ENCODE measurements at places on chromosomes 1 and 21. TPM values are rescaled to one million over a fixed set of nuclear protein-coding genes. Genes with fewer than 3 reads are reported as not detected.
A peak's percentile ranks its signal among the peaks of the same experiment; 100 is the strongest.

The KRTAP15-1 gene
- total RNA-seq, result not detected

The MFSD2A gene
- total RNA-seq, result 0.95 TPM

GRCh38 chr1:68339505-68339904 lies 107.2 kb upstream of the WLS start:
- DNase-seq, result no peak

DNA sequence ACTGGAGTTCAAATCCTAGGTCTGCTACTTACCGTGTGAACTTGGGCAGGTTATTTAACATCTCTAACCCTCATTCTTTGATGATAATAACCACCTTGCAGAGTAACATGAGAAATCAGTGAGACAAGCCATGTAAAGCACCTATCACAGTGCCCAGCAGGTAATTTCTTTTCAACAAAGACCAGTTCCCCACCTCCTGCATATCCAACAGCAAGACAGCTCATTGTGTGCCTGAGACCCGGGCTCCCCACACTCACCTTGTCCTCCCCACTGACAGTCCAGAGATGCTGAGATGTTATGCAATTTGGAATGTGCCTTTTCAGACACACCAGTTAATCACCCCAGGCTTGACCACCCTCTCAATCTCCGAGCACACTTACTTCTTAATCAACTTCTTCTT lies 367.6 kb upstream of the DAB1 start:
- no peak for DNase-seq

- DNase-seq, result no peak
Observed at GRCh38 chr1:20873311-20873710, 86.2 kb upstream of the HP1BP3 start.

GRCh38 chr1:79040424-79041082 lies 34.0 kb upstream of the ADGRL4 start:
- no peak for DNase-seq

The S100A7A gene
- not detected for total RNA-seq

DNA sequence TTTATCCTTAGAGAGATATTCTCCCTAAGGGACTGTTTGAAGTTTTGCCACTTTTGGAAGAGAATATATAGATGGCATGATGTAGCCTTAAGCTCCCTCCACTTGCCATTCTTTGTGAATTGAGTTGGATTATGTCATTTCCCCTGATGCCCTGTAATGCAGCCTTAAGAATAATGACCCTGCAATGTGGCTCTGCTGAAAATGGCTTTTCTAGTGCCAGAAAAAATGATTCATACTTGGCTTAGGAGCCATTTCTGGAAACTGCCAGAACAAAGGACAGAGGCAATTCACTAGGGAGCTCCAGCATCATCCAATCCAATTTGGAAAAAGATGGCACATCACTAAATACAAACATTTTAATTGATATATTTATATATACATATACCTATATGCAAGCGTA lies 265.3 kb downstream of the SPATA17 start:
- no peak for DNase-seq

The LRRC71 gene
- not detected for total RNA-seq

DNA sequence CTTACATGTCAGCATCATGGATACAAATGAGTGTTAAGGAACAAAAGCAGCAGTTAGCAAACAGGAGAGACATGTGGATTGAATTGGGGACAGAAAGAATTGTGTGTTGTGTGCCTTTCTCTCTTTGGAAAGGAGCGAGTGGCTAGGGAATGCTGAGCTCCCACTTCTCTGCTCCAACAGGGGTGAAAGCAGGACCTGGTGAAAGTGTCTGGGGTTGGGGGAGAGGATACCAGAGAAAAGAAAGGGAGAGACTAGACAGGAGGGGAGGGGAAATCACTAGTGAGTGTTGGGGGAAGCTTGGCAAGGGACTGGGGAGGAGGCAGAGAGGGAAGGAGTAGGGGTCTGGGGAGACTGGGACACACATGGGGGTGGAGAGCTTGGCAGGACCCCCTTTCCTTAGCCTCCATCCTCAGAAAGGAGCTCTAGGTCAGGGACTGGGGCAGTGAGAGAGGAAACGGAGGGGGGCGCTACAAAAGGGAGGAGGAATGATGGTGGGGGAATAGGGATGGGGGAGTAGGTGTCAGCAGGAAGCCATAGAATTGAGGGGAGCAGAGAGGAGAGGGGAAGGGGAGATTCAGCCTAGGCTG lies 2.2 kb downstream of the KIRREL1 start:
- no peak for DNase-seq

The PAX7 gene
- total RNA-seq, result not detected

DNA sequence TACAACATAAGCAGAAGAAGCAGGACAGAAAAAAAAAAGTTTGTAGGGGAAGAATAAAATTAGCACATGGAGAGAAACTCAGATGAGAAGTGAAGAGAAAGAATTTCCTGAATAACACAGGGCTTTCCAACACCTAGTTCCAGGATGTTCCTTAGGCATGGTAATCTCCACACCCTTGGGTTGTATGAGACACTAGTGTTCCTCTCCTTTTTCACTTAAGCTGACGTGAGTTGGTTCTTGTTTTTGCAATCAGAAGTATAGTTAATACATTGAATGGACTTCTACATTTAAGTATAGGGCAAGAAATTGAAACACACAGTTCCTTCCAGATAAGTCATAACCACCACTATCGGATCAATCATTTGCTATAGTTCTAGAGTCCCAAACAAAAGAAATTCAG lies 51.0 kb downstream of the LPAR3 start:
- no peak for DNase-seq

The RGL1 gene
- 16.3 TPM for total RNA-seq

- no peak for DNase-seq
Observed at GRCh38 chr1:221416723-221417122, 325.2 kb downstream of the DUSP10 start.

The SLC19A1 gene
- total RNA-seq, result 2.3 TPM

GRCh38 chr1:111474106-111474505 lies 322 bp downstream of the C1orf162 start:
- DNase-seq, result no peak

GRCh38 chr1:10720635-10721034 lies 75.8 kb downstream of the CASZ1 start:
- DNase-seq, result peak; percentile 39

GRCh38 chr1:100400404-100400803 lies 48.1 kb downstream of the CDC14A start:
- peak; percentile 66 for DNase-seq

The FCRL5 gene
- 0.32 TPM for total RNA-seq

The AK2 gene
- total RNA-seq, result 123 TPM

DNA sequence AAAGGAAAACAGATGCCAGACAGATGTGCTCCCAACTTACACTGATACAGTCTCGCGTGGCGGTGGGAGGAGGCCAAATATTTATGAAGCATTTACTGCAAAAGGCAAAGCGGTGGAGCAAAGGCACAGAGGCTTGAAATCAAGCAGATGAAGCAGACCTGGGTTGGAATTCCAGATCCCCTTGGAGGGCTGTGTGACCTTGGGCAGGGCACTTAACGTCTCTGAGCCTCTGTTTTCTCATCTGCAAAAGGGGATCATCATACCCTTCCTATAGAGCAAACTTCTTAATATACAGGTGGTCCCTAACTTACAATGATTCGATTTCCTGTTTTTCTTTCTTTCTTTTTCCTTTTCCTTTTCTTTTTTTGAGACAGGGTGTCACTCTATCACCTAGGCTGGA lies 54.1 kb downstream of the IGSF21 start:
- no peak for DNase-seq

DNA sequence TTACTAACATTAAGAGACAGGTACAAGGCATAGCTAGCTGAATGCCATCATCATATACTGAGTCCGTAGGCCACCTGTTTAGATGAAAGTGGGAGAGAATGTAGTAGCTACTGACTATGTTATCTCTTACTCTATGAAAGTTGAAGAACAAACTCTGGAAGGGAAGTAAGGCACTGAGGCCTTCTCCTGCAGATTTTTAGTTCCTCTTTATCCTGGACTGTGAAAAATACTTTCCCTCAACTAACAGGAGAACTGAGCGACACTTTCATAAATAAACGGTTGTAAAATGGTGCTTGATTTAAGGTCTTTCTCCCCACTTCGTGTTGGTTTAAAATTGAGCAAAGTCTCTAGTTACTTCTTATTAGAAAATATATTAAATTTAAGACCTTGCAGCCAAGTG lies 101.9 kb downstream of the FNBP1L start:
- DNase-seq, result no peak

The OR2AK2 gene
- total RNA-seq, result not detected

DNA sequence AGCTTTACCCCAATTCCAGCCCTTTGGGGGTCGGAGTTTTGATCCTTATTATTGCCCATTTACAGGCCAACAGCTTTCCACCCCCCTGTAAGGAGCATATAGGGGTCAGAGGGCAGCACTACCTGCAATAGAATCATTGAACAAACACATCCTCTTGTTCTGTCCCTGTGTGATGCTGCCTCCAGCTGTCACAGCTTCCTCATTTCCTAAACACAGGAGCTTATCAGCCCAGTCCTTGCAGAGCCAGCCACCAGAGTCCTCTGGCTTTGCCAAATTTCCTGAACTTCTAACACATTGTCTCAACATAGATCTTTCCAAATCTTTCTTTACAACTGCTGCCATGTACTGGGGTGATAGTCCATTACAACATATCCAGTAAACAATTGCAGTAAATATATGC lies 32.8 kb upstream of the PTBP2 start:
- DNase-seq, result no peak

GRCh38 chr1:229407206-229408026 lies 26.5 kb downstream of the ACTA1 start:
- DNase-seq, result no peak

DNA sequence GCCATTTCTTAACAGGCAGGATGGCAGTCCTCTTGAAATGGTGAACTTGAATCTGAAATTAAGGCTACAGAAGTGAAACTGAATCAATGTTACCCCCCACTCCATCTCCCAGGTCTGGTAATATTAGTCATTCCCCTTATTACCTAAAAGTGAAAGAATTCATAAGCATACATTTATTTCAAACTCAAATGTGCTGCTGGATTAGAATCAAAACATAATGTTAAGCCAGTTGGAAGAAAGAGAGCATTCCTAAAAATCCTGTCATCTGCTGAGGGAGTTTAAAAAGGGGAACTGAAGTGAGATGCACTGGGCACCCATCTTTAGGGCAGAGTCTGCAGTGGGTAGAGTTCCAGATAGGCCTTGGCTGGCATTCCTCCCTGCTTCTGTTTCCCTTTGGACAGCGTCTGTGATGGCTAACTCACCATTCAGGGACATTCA lies 17.4 kb downstream of the KIAA0319L start:
- no peak for DNase-seq

DNA sequence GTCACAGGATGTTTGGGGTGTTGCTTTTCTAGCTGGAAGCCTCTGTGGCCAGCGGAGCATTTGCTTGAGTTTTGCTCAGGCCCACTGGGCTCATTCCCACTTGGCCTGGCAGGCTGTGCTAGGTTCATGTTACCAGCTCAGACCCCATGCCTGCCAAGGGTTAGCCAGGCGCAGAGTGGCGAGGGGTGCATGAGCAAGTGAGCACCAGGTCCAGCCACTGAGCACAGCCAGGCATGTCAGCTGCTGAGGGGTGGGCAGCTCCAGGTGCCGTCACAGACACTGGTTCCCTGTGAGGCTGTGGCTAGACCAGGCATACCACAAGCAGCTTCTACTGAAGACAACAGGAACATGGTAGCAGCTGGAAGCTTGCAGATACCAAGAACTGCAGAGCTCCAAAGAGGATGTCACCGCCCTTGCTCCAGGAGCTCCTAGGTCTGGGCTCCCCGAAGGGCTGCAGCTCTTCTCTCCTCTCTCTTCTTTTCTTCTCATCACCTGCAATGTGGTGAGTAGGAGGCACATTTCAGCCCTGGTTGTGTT lies 52.0 kb upstream of the CYYR1 start:
- no peak for DNase-seq

The RAB3B gene
- total RNA-seq, result 0.06 TPM

GRCh38 chr21:37257511-37257966 lies 9.6 kb downstream of the VPS26C start:
- peak; percentile 50 for DNase-seq

The SIM2 gene
- total RNA-seq, result not detected
